Esophagus squamous epithelium (tissue), 5 donors: ENCODE measurements at places on chromosomes 11 and 22.

GRCh38 chr22:47630741-47631534 is 868.5 kb downstream of the TBC1D22A start:
- no peak for DNase-seq

GRCh38 chr11:116826751-116827431 is 2.8 kb upstream of the APOC3 start:
- no peak for DNase-seq

DNA sequence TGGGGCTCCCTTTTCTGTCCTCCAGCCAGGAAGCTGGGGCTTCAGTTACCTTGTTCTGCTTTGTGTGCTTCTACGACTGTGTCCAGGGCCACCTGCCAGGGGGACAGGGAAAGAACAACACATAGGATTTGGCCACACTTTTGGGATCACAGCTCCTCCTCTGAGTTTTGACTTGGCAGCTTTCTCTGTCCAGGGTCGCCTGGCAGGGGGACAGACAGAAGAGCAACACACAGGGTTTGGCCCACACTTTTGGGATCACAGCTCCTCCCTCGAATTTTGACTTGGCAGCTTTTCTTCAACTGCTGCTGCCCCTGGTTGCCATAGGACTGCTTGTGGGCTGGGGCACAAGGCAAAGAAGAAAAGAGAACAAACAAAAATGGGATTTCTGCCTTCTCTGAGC is 19.1 kb downstream of the INCENP start:
- DNase-seq: no peak

- DNase-seq: no peak
Observed at GRCh38 chr11:58513747-58514367, 6.0 kb upstream of the OR5B21 start.

DNA sequence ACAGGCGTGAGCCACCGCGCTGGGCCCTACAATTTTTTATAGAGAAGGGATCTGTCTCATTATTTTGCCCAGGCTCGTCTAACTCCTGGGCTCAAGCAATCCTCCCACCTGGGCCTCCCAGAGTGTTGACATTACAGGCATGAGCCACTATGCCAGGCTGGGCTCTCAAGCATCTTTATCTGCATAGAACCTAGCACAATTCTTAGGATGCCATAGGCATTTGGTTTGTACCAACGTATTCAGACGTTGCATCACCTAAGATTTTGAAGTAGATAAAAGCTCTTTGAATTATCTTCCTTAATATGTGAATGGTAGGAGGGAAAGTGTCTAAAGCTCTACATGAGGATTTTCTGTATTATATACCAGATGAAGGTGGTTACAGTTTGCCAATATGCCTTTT is 30.5 kb downstream of the RTN3 start:
- no peak for DNase-seq

- no peak for DNase-seq
Observed at GRCh38 chr22:49999946-50000586, 12.5 kb downstream of the IL17REL start.

DNA sequence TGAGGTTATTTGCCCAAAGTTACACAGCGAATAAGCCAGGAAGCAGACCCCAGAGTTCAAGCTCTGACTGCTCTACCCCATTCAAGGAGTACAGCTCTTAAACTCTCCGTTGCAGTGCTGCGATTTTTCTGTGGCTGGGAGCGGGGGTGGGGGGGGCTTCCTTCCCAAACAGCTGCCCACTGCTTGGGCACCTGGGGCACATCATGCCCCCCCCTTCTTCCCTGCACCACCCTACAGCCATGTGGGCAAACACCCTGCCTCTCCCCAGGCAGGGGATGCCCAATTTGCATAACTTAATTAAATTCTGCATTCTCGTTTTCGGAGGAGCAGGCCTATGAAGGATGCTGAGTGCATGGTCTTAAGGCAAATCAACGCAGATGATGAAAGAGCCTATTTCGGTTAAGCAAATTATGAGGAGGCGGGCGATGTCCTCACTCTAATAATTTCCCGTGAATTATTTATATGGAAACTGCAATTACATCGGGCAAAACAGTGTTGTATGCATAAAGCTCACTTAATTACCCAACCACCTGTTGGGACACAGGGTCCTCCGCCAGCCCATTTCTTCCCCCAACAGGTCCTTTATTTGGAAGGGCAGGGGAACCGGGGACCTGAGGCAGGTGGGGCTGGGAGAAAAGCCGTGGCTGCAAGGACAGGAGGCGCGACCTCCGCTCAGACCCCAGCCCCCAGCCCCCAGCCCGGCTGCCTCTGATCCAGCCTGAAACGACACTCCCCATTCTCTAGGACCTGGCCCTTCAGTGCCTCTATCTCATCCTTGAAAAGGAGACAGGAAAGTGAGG is 610.5 kb downstream of the BUD13 start:
- DNase-seq: no peak

DNA sequence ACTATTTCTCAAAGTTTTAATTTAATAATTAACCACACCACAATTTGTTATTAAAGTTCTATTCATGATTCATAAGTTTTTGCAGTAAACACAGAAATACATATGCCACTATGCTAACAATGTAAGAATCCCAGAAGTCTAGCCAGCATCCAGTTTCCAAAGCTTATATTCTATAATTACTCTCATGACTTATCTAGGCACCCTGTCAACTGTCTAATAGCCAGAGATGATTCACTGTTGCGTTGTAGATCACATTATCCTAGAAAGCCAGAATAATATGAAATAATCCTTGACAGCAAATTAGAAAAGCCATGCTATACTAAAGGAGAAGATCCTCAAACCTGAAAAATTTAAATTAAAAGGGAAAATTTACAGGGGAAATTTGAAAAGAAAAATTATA is 141.0 kb downstream of the SOX6 start:
- DNase-seq: no peak

GRCh38 chr22:28297504-28297903 is 378.4 kb upstream of the PITPNB start:
- no peak for DNase-seq

DNA sequence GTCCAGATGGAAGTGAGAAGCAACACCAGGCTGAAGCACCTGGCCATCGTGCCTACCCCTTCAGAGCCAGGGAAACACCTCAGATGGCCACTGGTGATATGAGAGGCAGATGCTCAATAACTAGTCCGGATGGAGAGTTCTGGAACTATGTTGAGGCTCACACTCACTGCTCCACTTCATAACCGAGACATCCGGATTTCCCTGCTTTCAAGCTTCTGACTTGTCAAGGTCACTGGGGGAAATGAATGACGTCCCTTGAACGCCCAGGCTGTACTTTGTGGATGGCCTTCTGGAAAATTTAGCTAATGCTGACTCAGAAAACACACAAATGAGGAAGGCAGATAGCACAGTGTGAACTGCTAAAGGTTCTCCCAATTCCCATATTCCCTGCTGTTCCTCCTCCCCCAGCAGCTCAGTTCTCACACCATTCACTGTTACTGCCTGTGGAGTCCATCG is at the start of gene LYVE1:
LYVE1 (minus strand) TSS at position 180 of the 456 bp plus-strand sequence; CDS start at position 47, 133 bp downstream.
- no peak for DNase-seq

GRCh38 chr22:41833369-41834004 is 582 bp downstream of the SREBF2 start:
- no peak for DNase-seq

GRCh38 chr11:124716591-124716990 is 23.2 kb upstream of the NRGN start:
- DNase-seq: no peak

DNA sequence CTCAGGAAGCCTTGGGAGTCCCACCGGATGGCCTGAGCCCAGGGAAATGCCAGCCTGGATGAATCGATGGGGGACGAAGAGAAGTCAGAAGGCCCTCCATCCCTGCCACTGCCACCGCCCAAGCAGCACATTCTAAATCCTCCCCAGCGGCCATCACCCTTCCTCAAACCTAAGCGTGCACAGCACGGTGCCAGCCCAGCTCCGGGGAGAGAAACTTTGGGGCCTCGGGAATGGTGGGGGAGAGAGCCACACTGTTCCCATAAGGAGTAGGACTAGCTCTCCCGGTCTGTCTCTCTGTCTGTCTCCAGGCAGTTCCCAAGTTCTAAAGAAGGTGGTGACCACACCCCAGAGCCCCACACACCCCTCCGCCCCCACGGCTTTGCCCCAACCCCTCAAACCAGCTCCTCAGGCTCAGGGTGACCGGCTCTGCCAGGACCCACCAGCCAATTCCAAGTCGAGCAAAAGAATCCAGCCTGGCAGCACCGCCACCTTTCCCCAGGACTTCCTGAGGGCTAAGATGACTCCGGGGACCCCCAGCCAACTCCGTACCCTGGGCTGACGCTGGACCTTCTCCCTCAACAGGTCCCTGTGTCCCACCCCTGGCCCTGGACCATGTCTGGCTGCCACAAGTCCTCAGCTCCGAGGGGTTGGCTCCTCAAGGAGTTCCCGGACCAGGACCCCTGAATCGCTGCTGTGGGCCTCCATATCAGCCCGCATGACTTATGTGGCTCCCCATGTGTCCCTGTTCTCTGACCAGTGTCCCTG is 2.7 kb downstream of the AHNAK start:
- no peak for DNase-seq

DNA sequence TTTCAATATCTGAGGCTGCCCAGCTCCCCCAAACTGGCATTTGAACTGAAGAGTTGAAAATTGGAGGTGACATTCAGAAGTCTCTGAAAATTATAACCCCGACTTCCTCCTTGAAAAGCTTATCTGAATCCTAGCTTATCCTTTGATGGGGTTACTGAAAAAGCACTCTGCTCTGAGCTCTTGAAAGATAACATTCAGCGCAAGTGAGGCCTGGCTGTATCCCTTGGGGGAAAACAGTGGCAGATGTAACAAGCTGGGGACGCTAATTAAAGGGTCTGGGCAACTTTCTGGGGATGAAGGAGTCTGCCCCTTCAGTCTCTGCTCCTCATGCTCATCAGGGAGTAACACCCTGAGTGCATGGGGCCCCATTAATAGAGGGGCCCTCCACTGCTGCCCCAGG is 402.0 kb upstream of the CADM1 start:
- DNase-seq: no peak

- DNase-seq: no peak
Observed at GRCh38 chr22:23113847-23114720, 27.7 kb downstream of the RSPH14 start.

- no peak for DNase-seq
Observed at GRCh38 chr11:122097419-122098001, 18.5 kb downstream of the BLID start.

DNA sequence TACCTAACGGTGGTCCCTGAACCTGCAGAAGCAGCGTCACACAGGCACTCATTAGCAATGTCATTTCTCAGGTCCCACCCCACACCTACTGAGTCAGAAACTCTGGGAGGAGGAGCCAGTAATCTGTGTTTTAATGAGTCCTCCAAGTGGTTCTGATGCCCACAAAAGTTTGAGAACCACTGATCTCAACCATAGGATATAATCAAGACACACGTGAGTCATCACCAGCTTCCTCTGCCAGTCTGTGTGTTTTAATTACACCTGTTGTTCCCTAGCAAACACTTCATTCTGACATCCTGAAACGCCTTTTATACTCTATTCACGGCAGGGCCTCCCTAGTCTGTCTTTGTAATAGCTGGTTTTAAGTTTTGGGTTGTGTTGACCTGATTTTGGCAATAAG is 5.8 kb downstream of the TECTA start:
- no peak for DNase-seq

DNA sequence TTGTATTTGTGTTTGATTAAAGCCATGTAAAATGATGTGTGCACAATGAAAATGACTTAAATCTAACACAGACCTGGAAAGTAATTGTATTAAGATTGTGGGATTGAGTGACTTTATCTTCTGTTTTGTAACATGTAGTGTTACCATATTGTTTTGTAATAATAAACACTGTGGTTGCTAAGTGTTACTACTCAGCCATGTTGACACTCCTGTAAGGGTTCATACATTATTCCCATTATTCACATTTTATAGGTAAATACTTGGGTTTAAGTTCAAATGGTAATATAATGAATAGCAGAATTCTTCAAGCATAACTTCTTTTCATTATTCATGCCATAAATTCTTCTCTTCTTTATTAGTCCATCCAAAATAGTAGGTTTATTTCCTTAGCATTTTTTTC is 69.0 kb downstream of the ZC3H12C start:
- DNase-seq: no peak

- no peak for DNase-seq
Observed at GRCh38 chr11:134485316-134485715, 73.3 kb upstream of the B3GAT1 start.

DNA sequence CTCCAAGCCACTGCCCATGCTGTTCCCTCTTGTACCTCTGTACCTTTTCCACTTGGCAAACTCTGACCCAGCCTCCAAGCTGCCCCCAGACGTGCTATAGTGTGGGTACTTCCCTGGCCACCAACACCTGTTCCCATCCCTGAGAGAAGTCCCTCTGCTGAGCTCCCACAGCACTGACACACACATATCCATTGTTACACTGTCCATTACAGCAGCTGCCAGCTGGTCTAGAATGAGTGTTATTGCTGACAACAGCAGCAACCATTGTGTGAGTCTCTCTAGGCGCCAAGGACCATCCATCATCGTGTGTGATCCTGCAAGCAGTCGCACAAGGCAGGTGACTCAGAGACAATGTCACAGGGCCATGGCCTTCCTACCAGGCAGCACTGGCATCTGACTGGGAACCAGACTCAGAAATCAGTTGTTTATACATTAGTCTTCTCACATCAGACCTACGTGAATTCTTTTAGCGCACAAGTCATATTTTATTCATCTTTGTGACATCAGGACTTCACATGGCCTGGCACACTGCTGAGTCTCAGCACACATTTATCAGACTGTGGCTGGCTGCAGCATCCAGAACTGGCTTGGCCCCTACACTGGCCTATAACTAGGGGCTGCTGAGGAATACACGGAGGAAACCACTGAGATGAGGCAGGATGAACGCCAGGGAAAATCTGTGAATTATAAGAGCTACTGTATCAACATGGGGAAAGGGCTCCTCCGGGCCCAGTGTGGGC is 56.4 kb downstream of the SGSM3 start:
- DNase-seq: no peak

DNA sequence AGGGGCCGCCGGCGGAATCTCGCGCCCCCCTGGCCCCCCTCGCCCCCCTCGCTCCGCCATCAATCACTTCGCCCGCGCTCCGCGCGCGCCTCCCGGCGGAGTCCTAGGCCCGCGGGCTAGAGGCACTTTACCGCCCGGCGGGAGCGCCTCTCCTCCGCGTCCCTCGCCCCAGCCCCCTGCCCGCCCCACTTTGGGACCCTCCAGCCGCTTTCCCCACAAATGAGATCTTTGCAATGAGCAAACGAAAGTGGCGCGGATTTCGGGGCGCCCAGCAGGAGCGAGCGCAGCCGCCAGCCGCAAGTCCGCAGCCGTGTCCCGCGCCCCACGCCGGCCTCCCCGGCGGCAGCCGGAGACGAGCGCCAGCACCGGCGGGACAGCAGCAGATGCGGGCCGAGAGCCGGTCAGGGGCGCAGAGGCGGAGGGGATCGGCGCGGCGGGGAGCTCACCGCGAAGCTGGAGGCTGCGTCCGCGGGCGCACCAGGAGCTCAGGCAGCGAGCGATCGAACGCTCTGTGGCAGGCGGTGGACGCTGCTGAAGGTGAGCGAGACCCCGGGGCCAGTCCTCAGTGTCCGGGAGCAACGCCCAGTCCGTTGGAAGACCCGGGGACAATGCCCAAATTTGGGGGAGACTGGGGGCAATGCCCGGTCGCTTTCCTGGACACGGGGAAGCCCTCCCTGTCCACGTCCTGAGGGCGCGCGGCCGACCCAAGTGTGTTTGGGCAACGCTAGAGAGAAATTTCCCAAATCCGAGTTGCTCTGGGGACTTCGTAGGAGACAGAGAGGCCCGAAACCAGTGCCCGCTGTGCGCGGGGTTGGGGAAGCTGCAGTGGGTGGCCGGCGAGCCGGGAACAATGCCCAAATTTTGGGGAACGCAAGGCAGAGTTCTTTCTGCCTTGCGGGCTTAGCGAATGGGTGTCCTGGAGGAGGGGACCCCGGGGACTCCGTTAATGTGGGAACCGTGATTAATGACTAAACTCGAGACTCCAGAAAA is 1.5 kb upstream of the IGF2 start:
- DNase-seq: no peak

GRCh38 chr22:44677871-44678555 is 24.0 kb upstream of the PRR5 start:
- no peak for DNase-seq
